Tibial nerve (tissue), 4 donors: ENCODE measurements at places on chromosomes 2 and 18.

- DNase-seq, result no peak
Measured at GRCh38 chr2:69030800-69031428, 17.9 kb downstream of the ANTXR1 start.

DNA sequence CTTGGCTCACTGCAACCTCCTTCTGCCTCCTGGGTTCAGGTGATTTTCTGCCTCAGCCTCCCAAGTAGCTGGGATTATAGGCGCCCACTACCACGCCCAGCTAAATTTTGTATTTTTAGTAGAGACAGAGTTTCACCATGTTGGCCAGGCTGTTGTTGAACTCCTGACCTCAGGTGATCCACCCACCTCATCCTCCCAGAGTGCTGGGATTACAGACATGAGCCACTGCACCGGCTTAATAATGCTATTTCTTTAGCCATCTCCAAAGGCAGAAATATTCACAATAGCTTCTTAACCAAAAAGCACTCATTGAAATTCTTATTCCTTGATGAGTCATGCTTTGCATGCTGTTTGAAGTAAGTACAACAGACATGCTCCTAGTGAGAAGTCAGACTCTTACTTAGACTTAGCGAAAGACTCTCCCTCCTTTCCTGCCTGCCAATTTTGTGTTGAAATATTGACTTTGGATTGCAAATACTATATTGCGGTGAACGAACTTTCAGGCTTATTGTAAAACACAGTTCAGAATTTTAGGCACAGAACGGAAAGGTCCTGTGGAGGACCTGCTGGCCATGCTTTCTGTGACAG lies 4.4 kb downstream of the ACTR3 start:
- DNase-seq, result no peak

GRCh38 chr2:1974397-1974796 lies 230.1 kb upstream of the PXDN start:
- DNase-seq, result no peak

DNA sequence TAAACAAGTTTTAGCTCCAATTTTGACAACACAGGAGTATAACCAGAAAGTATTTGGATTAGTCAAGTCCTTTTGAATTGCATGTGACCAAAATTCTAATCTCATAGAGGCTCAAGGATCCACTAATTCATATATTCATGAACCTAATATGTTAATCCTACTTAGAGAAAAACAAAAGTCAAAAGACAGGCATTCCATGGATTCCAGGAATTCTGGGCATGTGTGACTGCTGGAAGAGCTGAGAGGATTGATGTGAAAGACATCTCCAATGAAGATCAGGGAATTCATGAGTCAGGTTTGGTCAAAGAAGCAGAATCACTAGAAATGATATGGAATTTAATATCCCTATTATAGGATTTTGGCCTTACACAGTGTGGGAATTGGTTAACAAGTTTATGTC lies 1494.6 kb upstream of the DDX18 start:
- no peak for DNase-seq

DNA sequence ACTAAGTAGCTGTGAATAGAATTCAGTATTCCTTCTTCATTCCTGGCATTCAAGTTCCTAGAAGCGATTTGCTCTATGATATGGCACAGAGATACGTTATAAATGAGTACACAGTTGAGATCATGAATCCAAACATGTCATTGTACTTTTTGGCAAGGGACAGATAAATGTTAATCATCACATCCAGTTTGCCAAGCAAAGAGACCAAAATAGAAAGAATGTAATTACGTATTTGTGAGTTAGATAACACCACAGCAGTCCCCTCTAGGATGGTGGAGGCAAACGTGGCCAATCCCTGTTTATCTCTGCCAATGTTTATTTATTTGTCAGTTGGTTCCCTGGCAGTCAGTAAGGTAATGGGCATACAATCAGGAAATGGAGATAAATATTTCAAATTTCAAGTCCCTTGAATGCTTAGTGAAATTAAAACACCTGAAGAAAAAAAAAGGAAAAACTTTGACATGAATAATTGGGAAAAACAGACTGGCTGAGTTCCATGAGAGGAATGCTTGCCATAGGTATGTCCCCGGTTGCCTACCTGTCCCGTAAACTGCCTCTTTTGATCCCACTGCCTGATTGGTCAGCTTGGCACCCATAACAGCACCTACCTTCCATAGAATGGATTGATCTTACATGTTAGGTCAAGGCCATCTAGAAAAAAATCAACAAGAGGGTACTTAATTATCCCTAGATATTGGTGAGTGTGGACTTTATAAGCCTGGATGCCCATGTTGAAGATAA lies 451.1 kb upstream of the NETO1 start:
- no peak for DNase-seq

DNA sequence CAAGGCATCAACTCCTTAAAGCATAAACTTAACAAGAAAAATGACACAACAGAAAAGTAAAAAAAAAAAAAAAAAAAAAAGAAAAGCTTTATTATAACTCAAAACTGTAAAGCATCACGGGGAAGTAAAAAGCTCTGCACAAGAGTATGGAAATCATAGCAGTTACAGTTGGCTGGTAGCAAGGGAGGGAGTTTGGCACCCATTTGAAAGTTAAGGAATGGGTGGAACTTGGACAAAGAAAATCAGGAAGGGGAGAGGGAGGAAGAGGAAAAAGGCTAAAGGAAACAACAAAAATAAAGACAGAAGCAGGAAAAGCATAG lies 8.6 kb downstream of the KLF7 start:
- no peak for DNase-seq

DNA sequence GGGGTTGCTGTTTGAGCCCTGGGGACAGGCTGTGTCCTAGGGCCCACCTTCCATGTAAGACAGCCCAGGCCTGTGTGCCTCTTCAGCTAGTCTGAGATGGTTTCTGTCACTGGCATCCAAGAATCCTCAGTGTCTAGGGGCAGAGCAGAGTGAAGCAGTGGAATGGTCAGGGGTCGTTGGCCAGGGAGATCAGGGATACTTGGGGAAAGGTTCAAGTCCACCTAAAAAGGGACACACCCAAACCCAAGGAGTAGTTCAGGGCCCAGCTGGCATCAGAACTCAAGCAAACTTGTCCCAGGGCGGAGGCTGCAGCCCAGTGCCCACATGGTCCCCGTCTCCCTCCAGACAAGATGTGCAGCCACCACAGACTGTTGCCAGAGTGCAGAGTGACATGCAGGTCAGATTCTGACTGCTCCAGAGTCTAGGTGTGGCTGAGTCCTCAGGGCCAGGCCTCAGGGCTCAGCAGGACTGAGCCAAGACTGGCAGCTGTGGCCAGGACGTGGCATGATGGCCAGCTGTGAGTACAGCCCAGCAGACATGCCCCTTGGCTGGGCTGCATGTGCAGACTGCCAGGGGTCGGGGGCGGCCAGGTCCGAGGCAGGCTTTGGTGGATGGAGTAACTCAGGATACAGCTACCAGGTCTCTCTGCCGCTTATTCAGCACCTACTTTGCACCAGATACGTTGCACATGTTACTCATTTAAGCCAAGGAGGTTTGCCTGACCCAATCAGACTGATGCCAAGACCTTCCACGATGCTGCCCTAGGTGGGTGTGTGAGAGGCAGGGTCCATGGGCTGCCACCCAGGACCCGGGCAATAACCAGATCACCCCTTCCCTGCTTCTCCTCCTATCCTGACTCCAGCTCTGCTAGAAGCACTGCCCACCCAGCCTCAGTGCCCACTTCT lies 146.6 kb downstream of the SMAD7 start:
- DNase-seq, result no peak

DNA sequence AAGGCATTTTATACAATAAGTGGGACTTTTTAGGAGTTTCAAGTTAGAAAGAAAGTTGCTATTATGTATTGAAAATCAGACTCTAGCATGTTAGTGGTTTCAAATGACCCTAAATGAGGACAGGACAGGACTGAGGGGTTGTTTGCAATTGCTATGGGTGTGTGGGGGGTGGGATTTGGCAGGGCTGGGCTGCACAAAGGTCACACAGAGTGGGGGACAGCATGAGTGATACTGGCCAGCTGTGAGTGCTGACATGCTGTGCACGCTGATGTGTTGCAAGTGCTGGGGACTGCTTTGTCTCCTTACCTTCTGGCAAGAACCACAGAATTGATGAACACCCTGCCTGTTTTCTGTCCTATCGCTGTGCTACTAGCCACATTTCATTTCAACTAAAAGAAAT lies 29.8 kb downstream of the RNMT start:
- no peak for DNase-seq

DNA sequence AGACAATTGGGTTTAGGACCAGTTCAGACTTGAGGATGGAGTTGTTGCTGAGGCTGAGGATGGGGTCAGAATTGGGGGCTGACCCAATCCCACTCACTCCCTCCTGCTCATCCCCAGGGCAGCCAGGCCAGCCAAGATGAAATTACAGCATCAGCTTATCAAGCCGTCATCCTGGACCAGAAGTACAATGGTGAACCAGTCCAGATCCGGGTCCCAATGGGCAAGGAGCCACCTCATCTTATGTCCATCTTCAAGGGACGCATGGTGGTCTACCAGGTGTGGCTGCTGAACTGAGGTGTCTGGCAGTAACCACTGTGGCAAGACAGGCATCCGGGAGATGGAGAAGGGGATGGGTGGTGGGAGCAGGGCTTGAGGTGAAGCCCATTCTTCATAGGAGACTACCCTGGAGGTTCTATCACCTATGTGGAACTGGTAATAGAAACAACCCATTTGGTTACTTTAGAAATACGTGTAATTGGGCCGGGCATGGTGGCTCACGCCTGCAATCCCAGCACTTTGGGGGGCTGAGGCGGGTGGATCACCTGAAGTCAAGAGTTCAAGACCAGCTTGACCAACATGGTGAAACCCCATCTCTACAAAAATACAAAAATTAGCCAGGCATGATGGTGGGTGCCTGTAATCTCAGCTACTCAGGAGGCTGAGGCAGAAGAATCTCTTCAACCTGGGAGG lies 13.9 kb downstream of the VIL1 start:
- no peak for DNase-seq

- no peak for DNase-seq
Measured at GRCh38 chr2:170262806-170263205, 84.9 kb downstream of the MYO3B start.

DNA sequence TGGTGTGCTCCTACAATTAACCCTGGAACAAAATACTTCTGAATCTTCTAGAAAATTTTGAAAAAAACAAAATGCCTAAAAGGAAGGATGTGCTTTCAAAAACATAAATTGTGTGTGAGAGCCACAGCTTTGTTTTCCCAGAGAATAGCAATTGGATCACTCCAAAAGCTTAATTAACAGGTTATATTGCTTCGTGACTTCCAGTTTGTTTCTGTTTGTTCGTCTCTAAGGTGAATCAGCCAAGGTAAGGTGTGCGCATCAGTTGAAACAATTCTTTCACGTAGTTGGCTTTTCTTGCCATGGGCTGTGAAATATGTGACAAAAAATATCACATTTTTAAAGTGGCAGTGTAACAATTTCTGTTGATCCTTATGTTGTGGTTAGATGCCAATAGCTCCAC lies 90.3 kb upstream of the BARD1 start:
- DNase-seq, result no peak
